ENCODE measurements at places on chromosomes 6 and 20.

GRCh38 chr20:34582911-34583310 lies 24.4 kb downstream of the MAP1LC3A start:
- DNase-seq, result no peak

DNA sequence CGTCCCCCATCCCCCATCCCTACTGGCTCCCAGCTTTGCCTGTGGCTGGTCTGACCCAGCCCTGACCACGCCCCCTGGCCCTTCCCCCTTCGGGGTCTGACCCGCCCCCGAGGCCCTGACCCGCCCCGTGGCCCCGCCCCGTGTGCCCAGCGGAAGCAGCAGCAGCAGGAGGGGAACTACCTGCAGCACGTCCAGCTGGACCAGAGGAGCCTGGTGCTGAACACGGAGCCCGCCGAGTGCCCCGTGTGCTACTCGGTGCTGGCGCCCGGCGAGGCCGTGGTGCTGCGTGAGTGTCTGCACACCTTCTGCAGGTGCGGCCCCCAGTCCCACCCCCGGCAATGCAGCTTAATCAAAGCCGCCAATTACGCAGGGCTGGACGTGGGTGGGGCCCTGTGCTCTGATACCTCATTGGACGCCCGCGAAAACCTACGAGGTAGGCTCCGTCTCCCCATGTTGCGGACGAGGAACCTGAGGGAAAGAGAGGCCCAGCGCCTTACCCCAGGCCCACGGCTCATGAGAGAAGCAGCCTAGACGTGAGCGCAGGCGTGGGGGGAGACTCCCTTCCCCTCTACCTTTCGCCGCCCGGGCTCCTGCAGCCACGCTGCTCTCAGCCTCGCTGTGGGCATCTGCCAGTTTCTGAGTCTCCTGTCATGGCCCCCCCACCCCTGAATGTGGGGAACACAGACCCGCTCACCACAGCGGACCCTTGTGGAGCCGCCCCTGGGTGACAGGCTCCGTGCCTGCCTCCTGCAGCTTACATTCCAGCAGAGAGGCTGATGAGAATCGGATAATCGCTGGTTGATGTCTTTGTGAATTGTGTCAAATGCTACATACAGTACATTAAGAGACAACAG lies 12.8 kb downstream of the RBCK1 start:
- DNase-seq, result peak; percentile 36

DNA sequence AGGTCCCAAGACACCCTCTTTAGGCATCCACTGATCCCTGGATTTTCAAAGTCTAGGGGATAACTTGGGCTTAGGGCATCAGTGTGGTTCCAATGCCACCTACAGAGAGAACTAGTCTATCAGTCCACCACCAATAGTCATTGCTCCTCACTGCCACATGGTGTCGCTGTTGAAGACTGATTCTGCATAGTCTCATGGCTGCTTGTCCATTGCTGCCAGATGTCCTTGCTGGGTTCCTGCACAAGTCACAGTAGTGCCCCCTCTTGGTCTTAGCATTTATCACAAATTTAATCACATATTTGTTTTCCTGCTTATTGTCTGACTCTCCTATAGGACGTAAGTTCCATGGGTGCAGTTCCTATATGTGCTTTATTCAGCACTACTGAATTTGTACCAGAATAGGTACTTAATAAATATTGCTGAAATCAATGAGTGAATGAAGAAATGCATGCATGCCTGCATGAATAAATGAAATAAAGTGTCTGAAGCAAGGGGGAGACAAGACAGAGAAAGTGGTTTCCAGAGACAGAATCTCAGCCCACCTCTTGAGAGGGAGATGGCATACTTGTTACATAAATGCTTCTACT lies 45.9 kb upstream of the RALY start:
- peak; percentile 58 for DNase-seq

DNA sequence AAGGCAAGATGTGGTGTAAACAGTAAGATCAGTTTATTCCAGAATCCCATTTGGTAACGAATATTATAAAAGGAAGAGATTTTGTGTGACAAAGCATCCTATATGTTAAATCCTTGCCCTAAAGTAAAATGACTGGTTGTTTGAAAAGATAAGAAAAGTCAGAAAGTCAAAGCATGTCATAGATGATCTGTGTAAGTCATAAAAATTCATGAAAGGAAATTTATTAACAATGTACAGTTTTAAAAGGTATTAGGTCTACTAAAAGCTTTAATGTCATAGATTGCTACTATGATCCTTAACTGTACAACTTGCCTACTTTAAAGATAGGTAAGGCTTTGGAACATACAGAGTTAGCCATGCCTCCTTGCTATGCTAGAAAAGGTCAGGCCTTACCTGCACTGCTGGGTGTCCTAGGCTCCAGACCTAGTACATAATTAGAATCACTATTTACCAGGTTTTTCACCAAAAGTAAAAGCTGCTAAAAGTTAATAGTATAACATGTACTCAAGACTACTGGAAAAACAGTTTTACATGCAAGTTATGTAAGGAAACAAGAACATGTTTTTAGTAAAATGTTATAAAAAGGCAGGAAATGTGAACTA lies 1090.1 kb upstream of the ADGRB3 start:
- no peak for DNase-seq

GRCh38 chr6:15734118-15734897 lies 71.5 kb upstream of the DTNBP1 start:
- no peak for DNase-seq

- no peak for DNase-seq
These were observed 21.3 kb downstream of the PDE10A start for GRCh38 chr6:165641672-165642156.

GRCh38 chr6:73451223-73452106 lies 632 bp downstream of the CGAS start:
- DNase-seq, result peak; percentile 30

- no peak for DNase-seq
These were observed 164.5 kb downstream of the MOXD1 start for GRCh38 chr6:132236744-132237143.

- no peak for DNase-seq
These were observed 19.7 kb downstream of the RBL1 start for GRCh38 chr20:37075932-37076685.

- DNase-seq, result no peak
These were observed 15.9 kb downstream of the NDUFAF5 start for GRCh38 chr20:13800728-13801134.

GRCh38 chr20:60334911-60335310 lies 376.7 kb downstream of the CDH26 start:
- no peak for DNase-seq

GRCh38 chr6:137740967-137741761 lies 125.9 kb upstream of the TNFAIP3 start:
- DNase-seq, result no peak

DNA sequence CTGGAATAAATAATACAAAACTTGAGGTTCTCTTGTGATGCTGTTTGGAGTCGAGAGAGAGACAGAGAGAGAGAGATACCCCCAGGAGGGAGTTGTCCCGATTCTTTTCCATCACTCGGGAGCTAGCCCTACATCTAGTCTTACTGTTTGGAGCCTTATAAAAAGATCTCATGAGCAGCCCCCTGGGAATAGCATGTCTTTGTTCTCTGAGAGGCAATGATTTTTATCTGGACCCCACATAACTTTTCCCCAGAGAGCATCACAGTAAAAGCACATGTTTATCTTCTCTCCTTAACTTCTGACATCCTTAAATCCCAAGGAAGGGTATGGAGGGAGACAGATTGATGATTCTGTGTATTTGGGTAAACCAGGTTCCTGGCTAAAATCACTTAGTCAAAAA lies 20.9 kb upstream of the HLA-DOA start:
- DNase-seq, result no peak

- DNase-seq, result no peak
These were observed 39.1 kb downstream of the PLEKHG1 start for GRCh38 chr6:150638765-150639164.

DNA sequence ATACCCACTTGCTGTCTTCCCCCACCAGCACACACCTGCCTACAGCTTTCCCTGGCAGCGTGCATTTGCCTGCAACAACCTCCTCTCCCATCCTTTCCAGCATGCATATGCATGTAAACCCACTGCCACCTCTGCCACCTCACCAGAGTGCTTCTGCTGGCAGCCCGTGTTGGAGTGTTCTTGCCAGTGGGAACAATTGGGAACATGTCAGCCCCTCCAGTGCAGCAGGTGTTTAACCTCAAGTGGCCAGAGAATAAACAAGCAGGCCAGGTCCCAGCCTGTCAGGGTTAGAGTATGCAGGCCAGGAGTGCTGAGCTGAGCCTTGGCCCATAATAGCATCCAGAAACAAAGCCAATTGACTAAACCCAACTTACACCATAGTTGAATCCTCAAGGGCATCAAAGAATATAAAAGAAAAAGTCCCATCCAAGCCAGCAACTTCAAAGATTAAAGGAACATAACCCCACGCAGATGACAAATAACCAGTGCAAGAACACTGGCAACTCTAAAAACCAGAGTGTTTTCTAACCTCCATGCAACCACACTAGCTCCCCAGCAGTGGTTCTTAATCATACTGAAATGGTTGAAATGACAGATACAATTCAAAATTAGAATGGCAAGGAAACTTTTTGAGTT lies 1212.1 kb upstream of the CITED2 start:
- DNase-seq, result no peak

GRCh38 chr6:71510856-71511255 lies 222.2 kb downstream of the OGFRL1 start:
- no peak for DNase-seq

DNA sequence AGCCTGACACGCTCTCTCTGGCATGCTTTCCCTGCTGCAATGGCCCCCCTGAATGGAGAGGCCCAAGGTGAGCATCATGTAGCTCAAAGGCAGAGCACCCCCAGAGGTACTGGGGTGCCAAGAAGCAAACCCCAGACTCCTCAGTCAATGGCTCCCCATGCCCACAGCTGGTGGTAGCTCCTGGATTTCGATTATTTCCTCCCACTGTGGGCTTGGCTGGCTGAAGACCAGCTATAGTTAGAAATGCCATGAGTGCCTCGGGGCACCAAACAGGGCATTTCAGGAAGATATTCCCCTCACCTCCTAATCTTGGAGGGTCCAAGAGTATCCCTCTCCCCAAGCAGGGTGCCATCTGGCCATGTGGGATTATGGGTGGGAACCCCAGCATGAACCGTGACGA lies 16.8 kb downstream of the MAP1LC3A start:
- no peak for DNase-seq

DNA sequence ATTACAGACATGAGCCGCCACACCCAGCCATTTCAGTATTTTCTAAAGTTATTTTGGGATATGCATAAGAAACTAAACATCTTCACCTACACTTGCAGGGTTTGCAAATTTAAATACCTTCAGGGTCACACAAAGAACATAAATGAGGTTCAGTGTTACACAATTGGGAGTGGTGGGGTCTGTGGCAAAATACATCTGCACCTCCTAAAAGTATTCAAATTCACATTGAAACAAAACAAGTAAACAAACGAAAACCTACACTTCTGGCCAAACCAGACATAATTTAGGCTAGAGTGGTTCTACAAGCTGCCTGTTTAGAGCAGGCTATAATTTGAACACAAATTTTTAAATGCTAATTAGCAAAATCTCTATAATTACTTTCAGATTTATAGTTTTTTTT lies 34.6 kb downstream of the MAPK14 start:
- no peak for DNase-seq

GRCh38 chr20:49768204-49769047 lies 44.2 kb upstream of the SLC9A8 start:
- no peak for DNase-seq

- DNase-seq, result no peak
These were observed 3.4 kb downstream of the THEMIS start for GRCh38 chr6:127897484-127897883.

GRCh38 chr20:54026295-54027064 lies 43.9 kb downstream of the BCAS1 start:
- DNase-seq, result no peak

DNA sequence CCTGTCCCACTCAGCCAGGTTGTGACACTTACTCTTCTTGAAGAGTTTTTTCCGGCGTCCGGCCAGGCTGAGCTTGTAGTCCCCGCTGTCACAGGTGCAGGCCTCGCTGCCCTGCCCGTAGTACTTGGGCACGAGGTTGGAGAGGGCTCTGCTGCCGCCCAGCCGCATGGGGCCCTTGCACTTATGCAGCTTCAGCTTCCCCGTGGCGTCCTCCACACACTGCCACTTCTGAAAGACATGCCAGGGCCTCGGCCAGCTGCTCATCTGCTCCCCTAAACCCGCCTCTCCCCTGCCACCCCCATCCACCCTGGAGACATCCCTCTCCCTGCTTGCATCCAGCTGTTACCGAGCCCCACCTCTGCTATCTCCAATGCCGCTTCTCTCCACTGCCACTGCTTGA lies 113.1 kb downstream of the SULF2 start:
- DNase-seq, result no peak

- DNase-seq, result no peak
These were observed 28.1 kb downstream of the RNF24 start for GRCh38 chr20:3987296-3987695.

DNA sequence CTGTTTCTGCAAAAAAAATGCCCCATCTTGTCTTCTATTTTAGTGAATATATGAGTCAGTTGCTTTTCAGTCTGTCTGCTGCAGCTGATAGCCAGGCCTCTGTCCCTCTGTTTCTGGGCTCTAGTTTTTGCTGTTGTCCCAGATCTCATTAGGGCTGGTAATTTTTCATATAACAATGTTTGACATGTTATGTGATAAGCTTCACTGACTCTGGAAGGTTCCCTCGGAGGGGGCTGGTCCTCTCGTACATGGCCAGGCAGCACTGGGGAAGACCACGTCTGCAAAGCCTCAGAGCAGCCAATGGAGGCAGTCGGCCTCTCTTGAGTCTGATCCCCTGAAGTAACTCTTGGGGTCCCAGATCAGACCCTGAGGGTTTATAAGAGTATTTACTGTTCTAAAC lies 223.8 kb downstream of the THBS2 start:
- no peak for DNase-seq

GRCh38 chr6:12716298-12716916 lies at the start of gene PHACTR1:
TSS of gene PHACTR1 (plus strand) at chr6:12716767.
- DNase-seq, result no peak

Measured in endothelial cell (in vitro differentiated cells).